ENCODE measurements at places on chromosomes 1 and 21. TPM values are rescaled to one million over a fixed set of nuclear protein-coding genes. Genes with fewer than 3 reads are reported as not detected.

The SYNC gene
- total RNA-seq: 87.3 TPM

The PAX7 gene
- total RNA-seq: not detected

The BRINP3 gene
- total RNA-seq: 1.5 TPM

The INAVA gene
- total RNA-seq: not detected

DNA sequence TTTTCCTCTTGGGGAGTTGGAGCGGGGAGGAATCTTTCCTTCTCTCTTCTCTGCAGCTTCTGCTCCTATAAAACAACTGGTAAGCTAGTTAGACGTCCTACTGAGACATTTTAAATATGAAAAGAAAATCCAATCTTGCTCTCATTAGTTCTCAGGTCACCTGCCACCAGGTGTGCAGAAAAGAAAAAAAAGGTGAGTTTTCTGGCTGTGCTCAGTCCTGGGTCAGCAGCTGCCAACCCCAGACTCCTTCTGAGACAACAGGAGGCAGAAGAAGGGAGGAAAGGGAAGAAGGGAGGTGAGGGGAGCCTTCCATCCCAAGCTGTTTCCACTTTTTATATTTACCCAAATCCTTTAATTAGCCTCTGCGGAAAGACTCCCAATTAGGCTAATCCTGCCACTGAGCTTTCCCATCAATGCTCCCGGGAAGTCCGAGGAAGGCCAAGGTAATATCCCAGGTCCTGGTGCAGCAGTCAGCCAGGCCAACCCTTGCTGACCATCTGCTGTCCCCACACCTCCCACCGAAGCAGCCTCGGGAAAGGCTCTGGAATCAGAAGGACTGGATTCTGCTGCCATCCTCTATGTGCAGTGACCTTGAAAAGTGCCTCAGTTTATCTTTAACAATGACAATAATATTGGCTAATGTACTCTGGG lies 33.4 kb downstream of the GLIS1 start:
- no peaks in the 10 kb centered on the region for H3K4me1 ChIP-seq
- DNase-seq: no peak
- no peaks in the 10 kb centered on the region for H3K27me3 ChIP-seq

DNA sequence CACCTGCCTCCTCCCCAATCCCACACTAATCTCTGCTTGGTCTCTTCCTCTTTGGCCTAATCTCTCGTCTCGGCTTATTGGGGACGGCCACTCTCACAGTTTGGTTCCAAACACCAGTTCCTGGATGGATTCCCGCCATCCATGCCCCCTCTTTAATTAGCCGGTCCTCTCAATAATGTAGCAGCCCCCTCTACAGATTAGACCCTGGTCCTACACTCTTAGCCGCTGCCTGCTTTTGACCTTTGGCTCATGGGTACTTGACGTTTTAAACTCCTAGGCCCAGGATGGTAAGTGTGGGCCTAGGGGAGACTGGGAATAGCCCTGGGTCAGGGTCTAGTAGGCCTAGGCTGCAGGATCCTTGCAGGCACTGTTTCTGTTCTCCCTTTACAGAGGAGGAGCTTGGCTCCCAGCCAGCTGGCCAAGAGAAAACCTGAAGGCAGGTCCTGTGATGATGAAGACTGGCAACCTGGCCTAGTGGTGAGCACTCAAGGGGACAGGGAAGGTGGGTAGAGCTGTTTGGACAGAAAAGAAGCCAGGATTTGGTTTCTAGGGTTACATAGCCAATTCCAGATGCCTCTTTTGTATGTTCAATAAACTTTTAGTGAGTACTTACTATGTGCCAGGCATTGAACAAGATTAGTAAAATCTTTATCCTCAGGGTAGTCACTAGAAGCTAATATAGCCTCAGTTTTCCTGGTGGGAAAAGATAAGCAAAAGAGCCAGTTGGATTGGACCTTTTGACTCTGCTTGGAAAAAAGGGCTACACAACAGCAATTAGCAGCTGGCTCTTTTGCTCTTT lies 758 bp downstream of the RAD54L start:
- H3K27me3 ChIP-seq: no peaks in the 10 kb centered on the region
- H3K4me3 ChIP-seq: peak overlapping the region; percentile 74
- H3K36me3 ChIP-seq: no peaks in the 10 kb centered on the region

GRCh38 chr1:25631750-25632485 lies 15.3 kb downstream of the MAN1C1 start:
- no peak overlapping the region for H3K4me3 ChIP-seq
- H3K36me3 ChIP-seq: peaks cover 3% of the 10 kb centered on the region
- no peaks in the 10 kb centered on the region for H3K27me3 ChIP-seq
- DNase-seq: no peak

DNA sequence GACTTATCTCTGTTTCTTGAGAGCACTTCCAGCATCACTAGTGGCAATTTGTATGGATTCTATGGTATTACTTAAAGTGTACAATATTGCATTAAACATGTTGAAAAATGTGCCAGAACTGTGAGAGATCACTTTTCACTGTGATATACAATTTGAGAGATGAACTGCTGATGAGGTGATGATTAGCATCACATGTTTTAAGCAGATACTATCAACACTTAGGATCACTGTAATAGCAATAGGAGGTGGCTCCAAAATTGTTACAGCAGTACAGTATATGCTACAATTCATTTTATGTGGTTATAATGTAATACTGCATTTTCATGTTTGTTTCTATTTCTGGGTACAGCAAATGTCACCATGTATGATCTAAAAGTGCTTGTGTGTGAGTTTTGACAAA lies 570.0 kb downstream of the PTPRC start:
- no peaks in the 10 kb centered on the region for H3K36me3 ChIP-seq
- no peak for DNase-seq
- H3K27ac ChIP-seq: no peak overlapping the region
- H3K4me1 ChIP-seq: no peaks in the 10 kb centered on the region
- H3K27me3 ChIP-seq: no peaks in the 10 kb centered on the region
- H3K4me3 ChIP-seq: no peak overlapping the region

- H3K4me1 ChIP-seq: no peaks in the 10 kb centered on the region
- no peaks in the 10 kb centered on the region for H3K36me3 ChIP-seq
- no peak overlapping the region for H3K4me3 ChIP-seq
- H3K27ac ChIP-seq: no peak overlapping the region
- no peaks in the 10 kb centered on the region for H3K27me3 ChIP-seq
Observed at GRCh38 chr1:87362834-87363426, 34.2 kb downstream of the LMO4 start.

DNA sequence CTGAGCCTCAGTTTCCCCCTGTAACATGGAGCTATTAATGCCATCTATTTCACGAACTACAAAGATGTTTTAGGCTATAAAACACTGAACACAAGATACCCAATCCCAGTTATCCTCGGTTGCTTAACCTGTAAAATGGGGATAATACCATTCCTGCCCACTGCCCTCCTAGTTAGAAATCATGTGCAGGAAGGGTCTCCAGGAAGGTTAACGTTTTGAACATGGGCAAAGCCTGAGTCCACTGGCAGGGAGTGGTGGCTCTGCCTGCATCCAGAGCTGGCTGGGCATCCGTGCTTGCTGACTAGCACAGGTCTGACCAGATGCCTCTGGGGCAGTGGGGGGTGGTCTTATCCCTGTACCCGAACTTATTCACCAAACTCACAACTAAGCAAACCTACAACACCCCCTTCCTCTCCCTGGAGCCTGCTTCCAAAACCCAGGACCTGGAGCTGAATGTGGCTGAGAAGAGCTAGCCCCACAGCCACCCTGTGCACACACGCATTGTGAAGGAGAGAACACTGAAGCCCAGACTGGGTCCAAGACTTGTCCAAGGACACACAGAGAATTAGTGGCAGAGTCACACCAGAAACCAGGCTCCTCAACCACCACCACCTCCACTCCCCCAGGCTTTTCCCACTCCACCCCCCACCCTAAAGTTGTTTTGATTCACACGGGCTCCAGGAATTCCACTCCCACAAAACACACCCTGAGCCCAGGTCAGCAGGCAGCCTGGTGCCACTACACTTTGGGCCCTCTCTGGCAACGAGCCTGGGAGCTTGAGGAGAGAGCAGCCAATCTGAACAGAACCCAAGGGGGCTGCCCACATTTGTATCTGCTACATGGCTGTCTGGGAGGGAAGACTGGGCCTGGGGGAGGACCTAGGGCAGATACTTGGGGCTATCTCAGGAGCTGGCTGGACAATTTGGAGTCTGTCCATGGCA lies 1.6 kb downstream of the E2F2 start:
- H3K4me3 ChIP-seq: no peak overlapping the region
- H3K27me3 ChIP-seq: no peaks in the 10 kb centered on the region
- H3K36me3 ChIP-seq: no peaks in the 10 kb centered on the region

DNA sequence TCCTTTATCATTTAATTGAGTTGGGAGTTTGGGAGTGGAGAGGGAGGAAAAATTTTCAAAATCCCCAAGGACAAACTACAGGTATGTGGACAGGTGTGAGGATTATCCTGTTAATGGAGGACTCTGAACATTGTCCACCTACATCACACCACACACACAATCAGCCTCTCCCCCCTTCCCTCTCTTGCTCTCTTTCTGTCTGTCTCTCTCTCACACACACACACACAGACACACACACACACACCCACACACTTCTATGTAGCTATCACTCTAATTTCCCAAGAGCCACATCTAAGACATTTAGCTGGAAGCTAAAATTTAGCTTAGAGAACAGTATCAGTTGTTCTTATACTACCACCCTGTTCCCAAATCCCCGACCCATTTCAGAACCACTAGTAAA lies 1.5 kb downstream of the S100A8 start:
- H3K36me3 ChIP-seq: no peaks in the 10 kb centered on the region
- no peak overlapping the region for H3K4me3 ChIP-seq
- no peak overlapping the region for H3K27ac ChIP-seq
- H3K4me1 ChIP-seq: no peaks in the 10 kb centered on the region
- H3K27me3 ChIP-seq: no peaks in the 10 kb centered on the region
